ENCODE measurements at places on chromosomes 1 and 21.

GRCh38 chr1:232211149-232211548 lies 418.8 kb downstream of the SIPA1L2 start:
- DNase-seq, result no peak
- no peak overlapping the region for H3K4me3 ChIP-seq
- H3K27me3 ChIP-seq, result peaks cover 5% of the 10 kb centered on the region
- no peak overlapping the region for H3K27ac ChIP-seq

GRCh38 chr1:20179371-20180128 lies 6.3 kb upstream of the UBXN10 start:
- H3K36me3 ChIP-seq, result no peaks in the 10 kb centered on the region
- H3K4me3 ChIP-seq, result no peak overlapping the region
- no peak overlapping the region for H3K27ac ChIP-seq
- peaks cover 48% of the 10 kb centered on the region for H3K27me3 ChIP-seq

DNA sequence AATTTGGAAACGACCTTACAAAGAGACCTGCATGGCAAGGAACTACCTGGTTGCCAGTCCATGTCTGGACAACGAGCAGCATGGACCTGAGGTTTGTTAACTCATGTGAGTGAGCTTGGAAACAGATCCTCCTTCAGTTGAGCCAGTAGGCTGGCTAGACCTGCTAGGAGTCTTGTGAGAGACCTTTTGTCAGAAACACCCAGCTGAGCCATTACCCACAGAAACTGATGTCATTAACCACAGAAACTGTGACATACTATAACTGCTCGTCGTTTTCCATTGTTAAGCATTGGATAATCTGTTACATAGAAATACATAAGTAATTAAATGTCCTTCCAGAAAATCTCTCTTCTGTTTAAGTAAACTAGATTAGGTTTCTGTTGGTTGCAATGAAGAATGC lies 211.1 kb upstream of the C21orf91 start:
- no peak overlapping the region for H3K27ac ChIP-seq
- no peak for DNase-seq
- H3K36me3 ChIP-seq, result no peaks in the 10 kb centered on the region
- no peaks in the 10 kb centered on the region for H3K4me1 ChIP-seq
- no peaks in the 10 kb centered on the region for H3K27me3 ChIP-seq
- H3K4me3 ChIP-seq, result no peak overlapping the region

GRCh38 chr1:50417507-50417906 lies 5.7 kb downstream of the DMRTA2 start:
- DNase-seq, result no peak
- no peaks in the 10 kb centered on the region for H3K36me3 ChIP-seq
- no peak overlapping the region for H3K27ac ChIP-seq
- peaks cover 5% of the 10 kb centered on the region for H3K4me1 ChIP-seq
- H3K4me3 ChIP-seq, result no peak overlapping the region
- peaks cover 86% of the 10 kb centered on the region for H3K27me3 ChIP-seq

DNA sequence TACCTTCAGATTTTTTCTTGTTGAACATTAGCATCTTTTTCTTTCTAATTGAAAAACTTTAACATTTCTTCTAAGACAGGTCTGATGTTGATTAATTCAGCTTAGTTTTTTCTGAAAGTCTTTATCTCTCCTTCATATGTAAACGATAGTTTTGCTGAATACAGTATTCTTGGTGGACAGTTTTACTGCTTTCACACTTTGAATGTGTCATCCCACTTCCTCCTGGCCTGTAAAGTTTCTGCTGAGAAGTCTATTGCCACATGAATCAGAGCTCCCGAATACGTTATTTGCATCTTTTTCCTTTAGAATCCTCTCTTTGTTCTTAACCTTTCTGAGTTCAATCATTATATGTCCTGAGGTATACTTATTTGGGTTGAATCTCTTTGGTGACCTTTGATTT lies 344.2 kb downstream of the OLFM3 start:
- H3K27me3 ChIP-seq, result no peaks in the 10 kb centered on the region
- no peak overlapping the region for H3K27ac ChIP-seq
- H3K36me3 ChIP-seq, result peaks cover 1% of the 10 kb centered on the region
- H3K4me3 ChIP-seq, result no peak overlapping the region
- peaks cover 2% of the 10 kb centered on the region for H3K4me1 ChIP-seq
- DNase-seq, result no peak

- H3K27me3 ChIP-seq, result peaks cover 15% of the 10 kb centered on the region
- no peak overlapping the region for H3K4me3 ChIP-seq
- no peak overlapping the region for H3K27ac ChIP-seq
- H3K36me3 ChIP-seq, result no peaks in the 10 kb centered on the region
- no peaks in the 10 kb centered on the region for H3K4me1 ChIP-seq
Observed at GRCh38 chr1:111542187-111542586, 38.8 kb upstream of the ADORA3 start.

DNA sequence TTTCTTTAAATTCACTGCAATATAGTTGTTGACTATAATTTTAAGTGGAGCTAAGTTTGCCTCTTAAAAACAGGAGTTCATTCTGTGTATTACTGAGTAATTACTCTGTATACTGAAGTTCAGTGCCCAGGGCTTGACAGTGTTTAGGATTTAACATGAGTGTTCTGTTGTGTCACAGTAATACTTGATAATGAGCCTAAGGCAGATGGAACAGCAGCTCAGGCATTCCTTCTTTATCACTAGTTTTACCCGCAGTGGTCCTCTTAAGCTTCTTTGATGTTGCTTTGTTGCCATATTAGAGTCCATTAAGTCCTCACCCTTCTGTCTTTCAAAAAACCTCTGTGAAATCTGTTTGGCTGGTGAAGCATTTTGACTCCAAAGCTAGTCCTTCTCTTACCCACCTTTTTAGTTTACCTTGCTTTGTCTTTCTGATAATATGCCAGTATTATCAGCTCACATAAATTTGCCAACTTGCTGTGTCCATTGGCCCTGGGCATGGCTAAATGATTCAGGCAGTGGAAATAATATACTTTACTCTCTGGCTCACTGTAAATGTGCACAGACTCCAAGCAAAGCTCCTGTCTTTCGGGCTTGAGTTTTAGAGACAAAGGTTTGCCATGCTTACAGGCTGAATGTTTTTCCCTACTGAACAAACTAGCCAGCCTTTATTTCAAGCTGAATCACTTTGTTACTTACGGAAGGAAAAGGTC lies 17.7 kb downstream of the HIPK1 start:
- H3K4me1 ChIP-seq, result peaks cover 22% of the 10 kb centered on the region
- no peak for DNase-seq
- no peak overlapping the region for H3K4me3 ChIP-seq
- H3K36me3 ChIP-seq, result peaks cover 24% of the 10 kb centered on the region

DNA sequence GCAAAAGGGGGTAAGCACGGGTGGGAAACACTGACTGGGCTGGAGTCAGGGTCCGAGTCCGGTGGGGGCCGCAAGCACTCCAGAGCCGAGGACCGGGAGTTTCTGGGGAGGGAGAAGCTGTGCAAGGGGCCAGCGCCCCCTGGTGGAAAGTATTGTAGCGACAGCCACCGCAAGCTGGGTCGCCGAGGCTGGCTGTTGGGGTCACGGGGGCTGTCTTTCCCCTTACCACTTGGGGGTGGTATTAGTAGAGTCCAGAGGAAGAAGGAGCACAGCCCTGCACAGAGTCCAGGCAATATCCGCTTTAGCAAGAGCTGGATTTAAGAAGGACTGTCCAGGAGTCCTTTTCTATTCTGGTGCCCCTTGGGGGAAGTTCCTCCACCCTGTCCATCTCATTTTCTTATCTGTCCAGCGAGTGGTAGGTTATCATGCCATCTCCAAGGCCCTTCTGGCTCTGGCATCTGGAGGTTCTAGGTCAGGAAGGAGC lies 17.9 kb upstream of the ETV3 start:
- H3K36me3 ChIP-seq, result no peaks in the 10 kb centered on the region
- H3K27ac ChIP-seq, result peak overlapping the region; percentile 17
- peaks cover 30% of the 10 kb centered on the region for H3K4me1 ChIP-seq
- peak; percentile 81 for DNase-seq
- peaks cover 24% of the 10 kb centered on the region for H3K27me3 ChIP-seq

DNA sequence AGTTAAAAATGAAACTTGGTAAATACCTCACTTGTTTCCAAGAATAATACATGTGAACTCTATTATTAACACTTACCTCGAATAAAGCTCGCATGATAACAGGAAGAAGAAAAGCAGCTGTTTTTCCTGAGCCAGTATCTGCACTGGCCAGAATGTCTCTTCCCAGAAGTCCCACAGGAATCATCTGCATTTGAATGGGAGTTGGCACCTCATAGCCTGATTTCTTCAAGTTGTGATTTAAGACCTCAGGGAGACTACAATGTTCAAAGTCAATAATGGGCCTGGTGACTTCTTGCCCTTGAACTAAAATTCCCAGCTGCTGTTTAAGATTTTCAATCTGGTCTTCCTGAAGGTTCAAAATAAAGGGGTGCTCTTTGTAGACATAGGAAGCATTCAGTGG lies 3.8 kb downstream of the DDX59 start:
- peaks cover 14% of the 10 kb centered on the region for H3K4me1 ChIP-seq
- peaks cover 17% of the 10 kb centered on the region for H3K36me3 ChIP-seq
- no peak for DNase-seq

GRCh38 chr21:41367945-41368734 lies 6.3 kb downstream of the MX2 start:
- no peaks in the 10 kb centered on the region for H3K36me3 ChIP-seq
- no peak overlapping the region for H3K27ac ChIP-seq
- no peak overlapping the region for H3K4me3 ChIP-seq
- no peak for DNase-seq
- peaks cover 28% of the 10 kb centered on the region for H3K27me3 ChIP-seq

GRCh38 chr1:161290779-161291178 lies 19.0 kb downstream of the MPZ start:
- no peak for DNase-seq
- H3K36me3 ChIP-seq, result no peaks in the 10 kb centered on the region
- peaks cover 1% of the 10 kb centered on the region for H3K4me1 ChIP-seq
- no peak overlapping the region for H3K4me3 ChIP-seq

DNA sequence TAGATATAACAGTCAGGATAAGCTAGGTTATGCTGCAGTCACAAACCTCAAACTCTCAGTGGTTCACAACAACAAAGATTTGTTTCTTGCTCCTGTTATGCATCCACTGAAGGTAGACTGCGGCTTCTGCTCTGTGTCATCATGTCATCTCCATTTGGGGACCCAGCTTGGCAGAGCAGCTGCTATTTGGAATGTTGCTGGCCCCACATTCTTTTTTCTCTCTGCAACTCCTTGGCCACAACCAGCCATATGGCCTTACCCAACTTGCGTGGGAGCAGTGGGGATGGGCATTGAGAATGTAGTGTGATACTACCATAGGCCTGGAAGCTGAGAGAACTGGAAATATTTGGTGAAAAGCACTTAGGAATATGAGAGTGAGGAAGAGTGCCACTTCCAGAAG lies 26.4 kb downstream of the AGO4 start:
- H3K4me1 ChIP-seq, result no peaks in the 10 kb centered on the region
- H3K27me3 ChIP-seq, result no peaks in the 10 kb centered on the region
- no peak for DNase-seq
- H3K36me3 ChIP-seq, result peaks cover 41% of the 10 kb centered on the region
- no peak overlapping the region for H3K4me3 ChIP-seq

DNA sequence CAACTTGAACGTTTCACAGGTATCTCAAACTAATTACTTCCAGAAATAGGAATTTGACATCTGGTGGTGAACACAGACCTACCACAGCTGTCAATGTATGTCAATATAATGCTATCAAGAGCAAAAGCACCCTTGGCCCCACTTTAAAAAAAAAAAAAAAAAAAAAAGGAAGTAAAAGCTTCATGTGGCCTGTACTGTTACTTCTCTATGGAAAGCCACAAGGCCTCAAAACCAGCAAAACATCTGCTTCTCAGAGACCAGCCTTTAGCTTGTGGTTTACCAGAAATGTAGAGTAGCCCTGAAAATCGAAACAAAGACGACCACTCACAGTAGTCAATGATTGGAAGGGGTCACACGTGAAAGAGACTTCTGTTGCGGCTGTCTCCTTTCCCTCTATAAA lies 109.6 kb downstream of the SLC45A1 start:
- no peak overlapping the region for H3K4me3 ChIP-seq
- H3K27me3 ChIP-seq, result no peaks in the 10 kb centered on the region
- H3K27ac ChIP-seq, result peak overlapping the region; percentile 88
- peaks cover 27% of the 10 kb centered on the region for H3K4me1 ChIP-seq

GRCh38 chr1:195336812-195337211 lies 1271.4 kb downstream of the KCNT2 start:
- H3K4me1 ChIP-seq, result peaks cover 1% of the 10 kb centered on the region
- no peak for DNase-seq
- H3K36me3 ChIP-seq, result no peaks in the 10 kb centered on the region
- no peaks in the 10 kb centered on the region for H3K27me3 ChIP-seq

GRCh38 chr1:90753556-90753955 lies 36.5 kb upstream of the BARHL2 start:
- peaks cover 31% of the 10 kb centered on the region for H3K27me3 ChIP-seq
- no peak overlapping the region for H3K4me3 ChIP-seq
- H3K36me3 ChIP-seq, result no peaks in the 10 kb centered on the region
- H3K27ac ChIP-seq, result no peak overlapping the region
- DNase-seq, result no peak

GRCh38 chr1:167791281-167792187 lies 69.8 kb downstream of the MPZL1 start:
- H3K27me3 ChIP-seq, result no peaks in the 10 kb centered on the region
- no peak overlapping the region for H3K27ac ChIP-seq
- H3K36me3 ChIP-seq, result peaks cover 29% of the 10 kb centered on the region
- H3K4me1 ChIP-seq, result peaks cover 5% of the 10 kb centered on the region
- DNase-seq, result no peak
- no peak overlapping the region for H3K4me3 ChIP-seq

GRCh38 chr1:167799747-167800146 lies 78.0 kb downstream of the MPZL1 start:
- H3K4me3 ChIP-seq, result no peak overlapping the region
- no peaks in the 10 kb centered on the region for H3K27me3 ChIP-seq
- peaks cover 24% of the 10 kb centered on the region for H3K4me1 ChIP-seq
- no peak for DNase-seq

- peak overlapping the region; percentile 97 for H3K27ac ChIP-seq
- H3K4me1 ChIP-seq, result peaks cover 53% of the 10 kb centered on the region
Observed at GRCh38 chr1:226993814-226994585, 53.9 kb downstream of the COQ8A start.

GRCh38 chr1:110292031-110292741 lies 47.0 kb upstream of the RBM15 start:
- no peak overlapping the region for H3K27ac ChIP-seq
- no peak for DNase-seq
- H3K27me3 ChIP-seq, result peaks cover 37% of the 10 kb centered on the region
- no peak overlapping the region for H3K4me3 ChIP-seq
- peaks cover 5% of the 10 kb centered on the region for H3K4me1 ChIP-seq
- no peaks in the 10 kb centered on the region for H3K36me3 ChIP-seq

DNA sequence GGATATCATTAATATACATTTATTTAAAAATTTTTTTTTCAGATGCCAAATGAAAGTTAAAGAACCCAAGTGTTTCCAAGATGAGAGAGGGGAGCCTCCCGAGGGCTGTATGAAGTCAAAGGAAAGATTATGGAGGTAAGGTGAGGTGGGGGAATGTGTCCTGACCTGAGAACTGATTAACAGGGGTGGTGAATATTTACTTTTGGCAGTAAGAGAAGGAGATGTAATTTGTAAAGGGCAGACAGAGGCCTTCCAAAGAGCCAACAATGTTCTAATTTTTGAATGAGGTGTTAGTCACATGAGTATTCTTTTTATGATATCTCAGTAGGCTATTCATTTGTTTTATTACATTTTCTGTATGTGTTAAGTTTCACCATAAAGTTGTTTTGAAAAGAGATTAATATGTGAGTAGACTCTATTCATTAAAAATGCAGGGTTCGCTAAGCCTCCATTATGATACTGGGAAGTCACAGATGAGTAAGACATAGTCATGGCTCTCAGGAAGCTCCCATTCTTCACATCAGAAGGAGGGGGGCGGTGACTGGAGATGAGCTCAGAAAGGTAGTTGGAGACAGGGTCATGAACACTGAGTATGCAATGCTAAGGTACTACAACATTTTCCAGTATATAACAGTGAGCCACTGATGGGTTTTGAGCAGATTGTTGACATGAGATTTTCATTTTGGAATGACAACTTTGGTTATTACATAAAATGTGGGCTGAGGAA lies 62.4 kb upstream of the TNFSF18 start:
- no peaks in the 10 kb centered on the region for H3K27me3 ChIP-seq
- H3K27ac ChIP-seq, result no peak overlapping the region
- H3K4me1 ChIP-seq, result peaks cover 3% of the 10 kb centered on the region
- H3K4me3 ChIP-seq, result no peak overlapping the region
- H3K36me3 ChIP-seq, result peaks cover 6% of the 10 kb centered on the region

Measured in progenitor cell of endocrine pancreas (in vitro differentiated cells).